T-helper 9 cell (primary cell): ENCODE measurements at places on chromosomes 1 and 21.

- no peak for DNase-seq
These were observed 239.1 kb upstream of the TMEM51 start for GRCh38 chr1:14914351-14914988.

GRCh38 chr1:179794669-179795068 lies 51.6 kb downstream of the FAM163A start:
- DNase-seq: no peak

- DNase-seq: no peak
These were observed 4.3 kb downstream of the INTS7 start for GRCh38 chr1:212030936-212031528.

- DNase-seq: no peak
These were observed 137.7 kb downstream of the RUNX1 start for GRCh38 chr21:34911360-34911759.

DNA sequence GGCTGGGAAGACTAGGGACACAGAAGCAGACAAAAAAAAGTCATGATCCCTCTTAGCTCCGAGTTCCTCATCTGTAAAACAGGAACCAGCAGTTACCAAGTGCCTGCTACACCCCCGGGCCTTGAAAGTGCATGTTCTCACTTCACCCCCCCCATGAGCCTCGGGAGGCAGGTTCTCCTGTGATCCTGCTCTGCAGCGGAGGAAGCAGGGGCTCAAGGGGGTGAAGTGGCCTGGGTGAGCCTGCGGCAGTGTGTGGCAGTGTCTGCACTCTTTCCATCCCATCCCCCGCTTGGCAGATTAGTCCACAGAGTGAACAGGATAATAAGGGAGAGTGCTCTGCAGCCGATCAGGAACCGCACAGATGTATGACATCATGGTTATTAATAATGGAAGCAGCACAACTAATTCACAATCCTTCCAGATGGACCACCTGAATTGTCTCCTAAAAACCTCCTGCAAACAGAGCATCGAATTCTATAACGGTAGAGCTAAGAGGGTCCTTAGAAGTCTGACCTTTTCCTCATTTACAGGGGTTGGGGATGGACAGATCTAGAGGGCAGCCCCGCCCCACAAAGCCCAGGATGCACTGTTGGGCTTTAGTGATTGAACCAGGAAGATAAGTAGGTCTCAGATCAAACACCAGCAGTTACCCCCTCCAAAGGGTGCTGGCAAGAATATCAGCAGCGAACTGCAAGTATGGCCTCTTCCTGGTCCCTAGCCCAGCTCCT lies 174.1 kb upstream of the EDN2 start:
- no peak for DNase-seq

- DNase-seq: no peak
These were observed 251.0 kb downstream of the PTPRU start for GRCh38 chr1:29487291-29487690.

GRCh38 chr1:32426489-32427255 lies 32.4 kb upstream of the BSDC1 start:
- DNase-seq: no peak

GRCh38 chr1:3003039-3003940 lies 18.0 kb upstream of the ACTRT2 start:
- DNase-seq: no peak

- DNase-seq: no peak
These were observed 51.1 kb downstream of the SIM2 start for GRCh38 chr21:36749935-36750575.

DNA sequence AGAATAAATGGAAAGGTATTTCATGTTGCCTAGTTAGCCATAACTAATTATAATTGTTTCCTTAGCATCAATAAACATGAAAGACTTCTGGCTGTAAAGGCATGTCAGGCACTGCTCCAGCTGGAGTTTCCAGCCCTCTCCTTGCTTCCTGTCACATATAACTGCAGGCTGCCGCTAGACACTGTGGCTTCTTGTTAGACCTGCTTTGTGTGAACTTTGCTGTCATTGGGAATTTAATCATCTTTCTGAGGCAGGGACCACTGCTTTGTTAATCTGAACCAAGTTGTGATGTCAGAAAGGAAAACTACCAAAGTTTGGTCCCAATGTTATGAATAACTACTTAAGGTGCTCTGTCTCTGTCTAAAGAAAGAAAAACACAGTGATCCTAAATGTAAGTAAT lies 90.3 kb upstream of the DUSP10 start:
- DNase-seq: no peak

GRCh38 chr1:208737161-208737560 lies 493.0 kb upstream of the PLXNA2 start:
- DNase-seq: no peak

DNA sequence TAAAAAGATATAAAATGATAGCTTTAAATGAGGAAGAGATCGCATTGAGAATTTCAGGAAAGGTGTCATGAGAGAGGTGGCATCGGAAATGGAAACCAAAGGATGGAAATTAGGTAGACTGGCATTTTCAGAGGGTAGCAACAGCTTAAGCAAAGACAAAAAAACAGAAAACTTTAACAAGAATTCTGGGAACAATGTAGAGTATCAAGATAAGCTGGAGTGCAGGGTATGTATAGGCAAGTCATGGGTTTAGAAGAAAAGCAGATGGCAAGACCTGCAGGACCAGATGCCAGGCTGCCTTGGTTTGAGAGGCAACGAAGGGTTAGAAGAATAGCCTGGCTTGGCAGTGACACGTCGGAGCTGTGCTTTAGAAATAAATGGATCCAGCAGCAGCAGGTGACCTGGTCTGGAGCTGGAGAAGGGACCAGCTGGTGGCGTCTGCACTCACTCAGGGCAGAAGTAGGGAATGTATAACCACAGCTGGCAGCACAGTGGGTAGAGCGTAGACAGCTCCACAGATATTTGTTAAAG lies 149.4 kb upstream of the TIAM1 start:
- DNase-seq: no peak

GRCh38 chr1:111648806-111649205 lies 29.2 kb downstream of the RAP1A start:
- DNase-seq: no peak

DNA sequence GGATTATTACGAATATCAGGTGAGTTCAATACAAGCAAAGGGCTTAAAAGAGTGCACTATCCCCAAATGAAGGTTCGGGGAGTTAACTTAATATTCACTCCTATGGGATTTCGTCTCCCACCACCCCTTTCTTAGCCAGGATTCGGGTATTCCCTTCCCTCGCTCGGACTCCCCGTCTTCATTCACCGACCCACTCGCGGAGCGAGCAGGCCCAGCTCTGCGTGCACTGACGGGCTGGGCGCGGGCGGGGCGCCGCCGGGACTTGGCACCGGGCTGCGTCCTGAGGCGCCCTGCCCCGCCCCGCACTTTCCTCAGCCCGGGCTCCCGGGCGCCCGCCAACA lies 7.7 kb upstream of the MPZL1 start:
- peak; percentile 69 for DNase-seq

- DNase-seq: no peak
These were observed 36.1 kb downstream of the ESRRG start for GRCh38 chr1:216686860-216687766.

DNA sequence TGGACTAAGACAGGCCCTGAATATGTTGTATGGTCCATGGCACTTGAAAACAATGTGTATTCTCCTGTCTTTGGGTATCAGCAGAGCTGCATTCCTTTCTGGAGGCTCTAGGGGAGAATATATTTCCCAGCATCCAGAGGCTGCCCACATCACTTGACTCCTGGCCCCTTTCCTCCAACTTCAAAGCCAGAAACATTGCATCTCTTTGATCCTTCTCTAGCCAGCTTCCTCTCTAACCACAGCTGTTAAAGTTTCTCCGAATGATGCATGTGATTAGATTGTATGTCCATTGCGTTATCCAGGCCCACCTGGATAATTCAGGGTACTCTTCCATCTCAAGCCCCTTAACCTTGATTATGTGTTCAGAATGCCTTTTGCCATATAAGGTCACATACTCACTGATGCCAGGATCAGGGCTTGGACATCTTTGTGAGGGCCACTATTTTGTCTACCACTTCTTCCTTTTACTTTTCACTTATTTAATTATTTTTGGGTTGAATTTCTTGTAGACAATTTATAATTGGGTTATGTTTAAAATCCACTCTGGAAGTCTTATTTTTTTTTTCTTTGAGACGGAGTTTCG lies 5.3 kb downstream of the CHD1L start:
- no peak for DNase-seq

DNA sequence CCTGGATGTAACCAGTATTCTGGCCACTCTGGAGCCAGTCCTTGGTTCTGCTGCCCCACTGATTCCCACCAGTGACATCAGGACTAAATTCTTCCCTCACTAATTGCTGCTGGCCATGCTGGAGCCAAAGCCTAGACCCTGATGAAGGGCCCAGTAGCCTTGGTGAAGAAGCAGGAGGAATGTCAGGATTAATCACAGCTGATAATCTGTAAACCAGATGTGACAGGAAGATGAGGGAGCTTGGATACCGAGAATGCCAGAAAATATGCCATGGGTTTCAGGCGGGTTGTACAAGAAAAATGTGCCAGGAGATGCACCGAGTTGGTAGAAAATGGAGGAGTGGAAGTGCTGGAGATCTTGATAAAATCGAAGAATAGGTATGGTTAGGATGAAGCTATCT lies 119.0 kb upstream of the PPP2R5A start:
- no peak for DNase-seq

- DNase-seq: no peak
These were observed 179.3 kb downstream of the NCAM2 start for GRCh38 chr21:21177353-21177986.

GRCh38 chr1:4711416-4712275 lies 57.2 kb downstream of the AJAP1 start:
- DNase-seq: no peak

- no peak for DNase-seq
These were observed 66.6 kb downstream of the SCCPDH start for GRCh38 chr1:246790833-246791232.
